Endodermal cell (in vitro differentiated cells): ENCODE measurements at places on chromosomes 6 and 20. TPM values are rescaled to one million over a fixed set of nuclear protein-coding genes. Genes with fewer than 3 reads are reported as not detected.

The TDRD6 gene
- 0.02 and 0.09 TPM in 2 replicates for total RNA-seq

The EDEM2 gene
- 32.2 and 34.6 TPM in 2 replicates for total RNA-seq

The ULBP1 gene
- 0.34 and 0.55 TPM in 2 replicates for total RNA-seq

- DNase-seq = no peak
Observed at GRCh38 chr6:143356101-143356880, 94.2 kb downstream of the ADAT2 start.

DNA sequence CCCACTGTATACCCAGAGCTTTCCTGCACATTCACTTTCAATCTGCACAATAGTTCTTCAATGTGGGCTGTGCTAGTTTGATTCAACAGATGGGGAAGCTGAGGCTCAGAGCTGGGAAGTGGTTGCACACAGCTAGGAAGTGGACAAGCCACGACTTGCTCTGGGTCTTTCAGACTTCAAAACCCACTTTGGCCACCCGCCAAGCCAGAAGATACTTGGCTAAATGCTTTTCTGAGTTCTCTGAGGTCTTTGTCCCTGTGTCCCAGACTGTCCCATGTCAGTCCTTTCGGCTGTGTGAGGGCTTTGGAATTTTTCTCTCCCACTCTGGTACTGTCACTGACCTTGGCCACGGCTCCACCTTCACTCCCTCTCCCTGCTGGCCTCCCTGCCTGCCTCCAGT lies 10.6 kb downstream of the PDYN start:
- no peak for DNase-seq

DNA sequence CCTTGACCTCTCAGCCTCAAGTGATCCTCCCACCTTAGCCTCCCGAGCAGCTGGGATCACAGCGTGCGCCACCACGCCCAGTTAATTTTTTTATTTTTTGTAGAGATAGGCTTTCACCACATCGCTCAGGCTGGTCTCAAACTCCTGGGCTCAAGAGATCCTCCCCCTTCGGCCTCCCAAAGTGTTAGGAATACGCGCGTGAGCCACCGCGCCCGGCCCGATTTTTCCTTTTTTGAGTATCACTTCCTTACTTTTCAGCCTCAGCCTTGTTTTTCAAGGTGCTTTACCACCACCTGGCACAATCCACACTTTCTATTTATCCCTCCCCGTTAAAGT lies 791 bp upstream of the STX11 start:
- DNase-seq = no peak
